ENCODE measurements at places on chromosomes 11 and 22. TPM values are rescaled to one million over a fixed set of nuclear protein-coding genes. Genes with fewer than 3 reads are reported as not detected.

Gene NOX4
- not detected for total RNA-seq

Gene OMP
- 0.35 TPM for total RNA-seq

Gene CTSD
- 71.4 TPM for total RNA-seq

Gene PRODH
- 0.13 TPM for total RNA-seq

Gene MUC5AC
- not detected for total RNA-seq

Gene KCNQ1
- total RNA-seq = not detected

Gene NRXN2
- total RNA-seq = 0.08 TPM

Gene CASP5
- total RNA-seq = not detected

DNA sequence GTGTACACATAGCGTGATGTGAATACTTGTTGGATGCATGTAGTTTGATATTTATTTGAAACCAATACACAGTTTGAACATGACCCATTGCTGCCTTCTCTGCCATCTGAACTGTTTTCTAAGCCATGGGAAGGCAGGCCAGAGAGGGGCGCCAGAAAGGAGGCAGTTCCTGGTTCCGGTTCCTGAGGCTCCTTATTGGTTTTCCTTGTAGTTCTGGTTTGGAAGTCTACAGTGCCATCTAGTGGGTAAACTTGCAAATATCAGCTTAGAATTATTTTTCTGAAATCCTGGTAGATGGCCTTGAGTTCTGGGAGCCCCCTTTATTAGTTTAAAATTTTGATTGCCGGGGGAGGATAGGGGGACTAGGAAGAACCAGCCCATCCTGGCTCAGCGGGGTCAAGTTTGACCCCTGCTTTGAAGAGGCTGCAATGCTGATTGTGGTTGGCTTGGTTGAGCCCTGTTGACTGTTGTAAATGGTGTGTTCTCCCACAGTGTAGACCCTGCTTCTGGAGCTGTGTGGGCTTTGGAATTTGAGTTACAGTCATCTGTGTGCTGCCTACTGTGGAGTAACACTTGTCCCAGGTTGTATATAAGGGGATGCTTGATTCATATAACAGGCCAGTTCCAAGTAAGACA is 48.4 kb downstream of the GRAMD1B start:
- peak; percentile 78 for DNase-seq

GRCh38 chr11:126514061-126514693 is 158.7 kb downstream of the ST3GAL4 start:
- DNase-seq = no peak

DNA sequence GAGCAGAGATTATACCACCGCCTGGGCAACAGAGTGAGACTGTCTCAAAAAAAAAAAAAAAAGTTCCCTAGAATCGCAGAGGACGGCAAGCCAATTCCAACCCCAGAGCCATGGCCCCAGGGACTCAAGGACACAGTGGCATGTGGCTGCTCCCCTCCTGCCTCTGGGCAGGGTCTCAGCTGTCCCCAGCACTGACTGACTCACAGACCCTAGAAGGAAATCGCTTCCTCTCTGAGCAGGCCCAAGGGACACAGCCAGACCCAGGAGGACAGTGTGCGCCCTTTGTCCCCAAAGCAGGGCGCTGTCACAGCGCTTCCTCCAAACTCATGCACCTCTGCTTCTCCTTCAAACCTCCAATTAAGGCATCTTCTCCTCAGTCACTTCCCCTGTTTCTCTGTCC is 2.3 kb downstream of the PACSIN3 start:
- no peak for DNase-seq

GRCh38 chr11:89437317-89437716 is 53.9 kb downstream of the NOX4 start:
- no peak for DNase-seq

DNA sequence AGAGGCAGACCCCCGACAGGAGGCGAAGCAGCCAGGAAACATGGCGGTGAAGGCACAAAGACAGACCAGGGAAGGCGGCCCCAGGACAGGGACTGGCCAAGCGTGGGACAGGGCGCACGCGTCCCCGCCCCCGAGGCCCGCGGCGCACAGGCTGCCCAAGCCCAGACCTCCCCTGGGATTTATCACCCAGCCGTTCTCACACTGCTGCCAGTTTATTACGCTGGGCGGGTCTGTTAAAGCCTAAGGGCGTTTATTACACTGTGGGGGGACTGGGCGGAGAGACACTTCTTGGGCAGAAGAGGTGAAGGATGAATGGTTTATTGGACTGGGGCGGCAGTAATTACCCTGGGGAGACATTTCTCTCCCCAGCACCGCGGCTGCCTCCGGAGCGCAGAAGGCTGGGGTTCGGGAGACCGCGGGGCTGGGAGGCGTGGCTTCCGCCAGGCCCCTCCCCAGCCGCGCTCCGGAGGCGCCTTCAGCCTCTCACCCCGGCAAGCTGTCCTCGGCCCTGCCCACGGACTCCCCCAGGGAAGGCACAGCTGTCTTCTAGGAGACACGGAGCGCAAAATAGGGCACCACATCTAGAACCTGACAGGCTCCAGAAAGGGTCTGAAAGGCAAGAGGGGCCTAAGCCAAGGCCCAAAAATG is 47.1 kb downstream of the SLC22A12 start:
- DNase-seq = no peak

DNA sequence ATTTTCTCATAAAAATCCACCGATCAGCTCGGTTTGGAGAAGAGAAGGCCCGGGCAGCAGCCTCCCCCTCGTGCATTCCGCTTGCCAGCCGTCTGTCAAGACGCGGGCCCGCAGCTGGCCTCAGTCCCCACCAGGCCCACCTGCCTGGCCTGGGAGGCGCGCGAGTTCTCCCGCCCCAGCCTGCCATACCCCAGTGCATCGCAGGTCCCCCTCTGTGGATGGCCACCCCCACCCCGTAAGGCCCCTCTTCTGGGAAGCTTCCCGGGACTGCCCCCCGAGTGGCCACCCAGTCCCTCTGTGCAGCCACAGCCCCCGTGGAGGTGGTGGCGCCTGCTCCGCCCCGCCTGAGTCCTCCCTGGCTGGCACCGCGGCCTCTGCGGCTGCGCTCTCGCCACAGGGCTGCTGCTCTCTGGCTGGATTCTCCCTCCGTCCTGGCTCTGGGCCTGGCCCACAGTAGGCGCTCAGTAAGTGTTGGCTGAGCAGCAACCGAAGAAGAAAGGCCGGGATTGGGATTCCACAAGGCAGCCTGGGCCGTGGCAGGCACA is 74.0 kb upstream of the TCF20 start:
- DNase-seq = no peak

DNA sequence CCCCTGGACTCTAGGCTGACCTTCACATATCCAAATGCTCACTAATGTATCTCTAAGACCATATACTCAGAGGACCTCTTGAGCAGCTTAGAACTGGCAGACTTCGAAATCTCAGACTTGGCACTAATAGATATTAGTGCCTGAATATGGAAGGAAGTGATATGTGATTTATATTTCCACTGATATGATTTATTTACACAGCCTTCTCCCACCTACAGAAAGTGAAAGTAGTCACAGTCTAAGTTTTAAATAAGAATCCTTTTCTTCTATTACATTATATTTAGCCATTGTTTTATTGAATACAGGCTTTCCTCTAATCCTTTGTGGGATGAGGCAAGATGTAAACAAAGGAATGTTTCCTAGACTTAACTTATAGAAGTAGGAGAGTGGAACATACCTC is 6.7 kb upstream of the NAV2 start:
- no peak for DNase-seq

DNA sequence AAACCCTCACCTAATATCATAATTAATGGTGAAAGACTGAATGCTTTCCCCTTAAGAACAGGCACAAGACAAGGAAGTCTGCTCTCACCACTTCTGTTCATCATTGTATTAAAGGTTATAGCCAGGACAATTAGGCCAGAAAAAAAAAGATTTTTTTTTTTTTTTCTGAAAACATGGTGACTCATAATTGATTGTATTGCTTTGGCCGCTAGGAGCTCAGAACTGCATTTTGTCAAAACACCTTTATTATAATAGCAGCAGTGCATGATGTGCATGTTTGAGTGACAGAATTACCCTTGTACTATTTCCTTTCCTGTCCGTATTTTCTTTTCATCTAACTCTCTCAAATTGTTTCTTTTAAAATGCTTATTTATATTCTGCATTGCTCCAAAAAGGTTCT is 98.1 kb downstream of the RNF169 start:
- DNase-seq = no peak

DNA sequence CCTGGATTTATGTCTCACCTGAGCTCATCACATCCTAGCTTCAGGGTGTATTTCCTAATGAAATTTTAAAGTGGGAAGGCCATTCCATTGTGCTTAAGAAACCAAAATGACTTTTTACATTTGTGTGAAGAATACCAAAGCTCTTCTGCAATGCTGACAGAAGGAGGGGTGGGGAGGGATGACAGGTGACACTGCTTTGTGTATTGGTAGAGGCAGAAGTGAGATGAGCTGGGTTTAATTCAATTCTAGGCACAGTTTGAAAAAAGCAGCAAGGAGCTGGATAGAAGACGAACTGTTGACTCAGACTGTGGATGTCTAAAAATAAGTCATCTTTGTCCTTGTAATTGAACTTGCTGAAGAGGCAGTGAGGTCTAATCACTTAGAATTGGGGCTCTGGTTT is 710.3 kb upstream of the KIRREL3 start:
- no peak for DNase-seq

- no peak for DNase-seq
Measured at GRCh38 chr11:77410076-77410827, 63.6 kb downstream of the PAK1 start.

GRCh38 chr11:7444091-7444981 is 41.0 kb upstream of the OLFML1 start:
- no peak for DNase-seq

DNA sequence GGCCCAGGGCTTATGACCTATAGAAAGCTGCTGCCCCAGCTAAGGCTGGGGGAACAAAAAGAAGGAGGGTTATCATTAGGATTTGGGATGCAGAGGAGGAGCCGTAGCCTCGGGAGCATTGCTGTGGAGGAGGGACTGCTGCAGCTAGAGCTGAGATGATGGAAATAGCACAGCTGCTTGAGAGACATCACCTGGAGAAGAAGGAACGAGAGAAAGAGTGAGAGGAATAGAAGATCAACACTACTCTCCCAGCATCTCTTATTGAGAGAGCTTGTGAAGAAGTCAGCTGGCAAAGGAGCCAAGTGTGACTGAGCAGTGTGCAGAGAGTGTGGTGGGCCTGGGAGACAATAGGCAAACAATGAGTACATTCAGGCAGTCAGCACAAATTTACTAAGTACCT is 100.7 kb upstream of the PLET1 start:
- DNase-seq = no peak

DNA sequence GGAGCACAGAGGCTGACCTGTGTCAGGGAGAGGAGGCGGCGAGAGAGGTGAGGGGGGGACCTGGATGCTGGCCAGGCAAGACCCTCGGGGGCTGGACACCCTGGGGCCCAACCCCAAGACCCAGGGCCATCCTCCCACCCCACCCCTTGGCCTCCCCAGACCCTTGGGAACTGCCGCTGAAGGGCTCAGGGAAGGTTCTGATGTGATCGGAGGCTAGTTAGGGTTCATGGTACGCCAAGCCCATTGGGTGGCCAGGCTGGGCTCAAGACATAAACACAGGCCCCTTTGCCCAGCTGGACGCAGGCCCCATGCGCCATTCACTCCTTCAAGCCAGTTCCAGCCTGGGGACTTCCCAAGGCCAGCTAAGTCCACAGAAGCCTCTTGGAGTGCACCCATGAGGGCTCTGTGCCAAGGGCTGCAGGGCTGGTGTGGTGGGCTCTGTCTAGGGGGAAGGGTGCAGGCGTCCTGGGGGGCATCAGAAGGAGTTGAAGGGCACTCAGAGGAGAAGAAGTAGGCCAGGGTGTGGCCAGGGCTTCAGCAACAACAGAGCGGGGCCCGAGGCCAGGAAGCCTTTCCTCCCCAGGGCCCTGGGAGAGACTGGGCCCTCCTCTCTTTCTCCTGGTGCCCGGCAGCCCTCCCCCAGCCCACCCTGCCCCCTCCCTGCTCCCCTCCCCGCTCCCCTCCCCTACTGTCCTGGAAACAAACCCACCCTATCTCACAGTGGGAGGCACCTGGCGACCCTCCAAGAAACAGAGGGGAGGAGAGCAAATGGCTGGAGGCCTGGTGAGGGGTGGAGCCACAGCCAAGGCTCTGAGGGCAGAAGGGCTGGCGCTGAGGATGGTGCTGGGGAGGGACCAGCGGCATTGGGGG is 12.9 kb downstream of the TSPAN32 start:
- DNase-seq = peak; percentile 62
